ENCODE measurements at places on chromosomes 6 and 20.

GRCh38 chr6:3371222-3371949 lies 85.5 kb downstream of the SLC22A23 start:
- no peak for DNase-seq

GRCh38 chr6:11188161-11188915 lies 44.1 kb downstream of the NEDD9 start:
- DNase-seq, result no peak

DNA sequence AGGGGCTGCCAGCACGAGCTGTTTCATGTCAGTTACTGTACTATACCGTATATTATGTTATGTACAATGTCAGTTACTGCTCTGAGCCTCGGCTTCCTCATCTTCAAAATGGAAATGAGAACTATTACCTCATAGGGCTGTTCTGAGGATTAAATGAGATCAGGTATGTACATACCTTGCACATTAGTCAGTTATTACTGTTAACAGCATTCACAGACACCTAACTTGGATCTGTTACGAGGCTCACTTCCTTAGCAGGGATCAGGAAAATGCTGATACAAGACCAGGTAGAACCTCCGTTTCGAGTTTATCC lies 69.7 kb upstream of the TBC1D7 start:
- no peak for DNase-seq

- no peak for DNase-seq
Observed at GRCh38 chr6:106160189-106160588, 74.1 kb downstream of the PRDM1 start.

- no peak for DNase-seq
Observed at GRCh38 chr20:50821994-50822393, 27.1 kb downstream of the BCAS4 start.

DNA sequence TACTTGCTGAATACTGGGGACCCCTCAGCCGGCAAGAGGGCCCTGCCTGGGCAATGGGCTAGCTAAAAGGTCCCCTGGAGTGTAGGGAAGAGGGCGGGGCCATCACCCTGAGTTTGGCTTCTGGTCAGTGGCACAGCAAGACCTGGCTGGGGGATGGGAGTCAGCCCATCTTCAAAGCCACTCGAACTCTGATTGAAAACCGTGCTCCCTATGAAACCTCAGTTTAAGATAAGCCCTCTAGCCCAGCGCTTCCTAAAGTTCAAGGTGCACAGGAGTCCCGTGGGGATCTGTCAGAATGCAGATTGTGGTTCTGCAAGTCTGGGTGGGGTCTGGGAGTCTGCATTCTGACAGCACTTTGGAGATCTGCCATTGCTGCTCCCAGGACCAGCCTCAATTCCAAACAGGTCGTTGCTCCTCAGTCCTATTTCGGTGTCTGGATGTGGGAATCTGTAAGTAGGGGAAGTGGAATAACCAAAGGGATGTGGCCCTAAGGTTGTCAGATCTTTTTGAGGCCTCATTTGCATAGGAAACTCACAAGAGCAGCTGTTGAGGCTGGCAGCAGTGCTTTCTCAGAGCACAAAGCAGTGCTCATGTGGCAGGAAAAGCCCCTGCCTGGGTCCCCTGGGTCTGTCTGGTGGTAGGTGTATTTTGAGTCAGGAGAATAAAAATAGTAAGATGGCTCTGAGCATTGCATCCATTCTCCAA lies 85.3 kb upstream of the SCP2D1 start:
- DNase-seq, result no peak

DNA sequence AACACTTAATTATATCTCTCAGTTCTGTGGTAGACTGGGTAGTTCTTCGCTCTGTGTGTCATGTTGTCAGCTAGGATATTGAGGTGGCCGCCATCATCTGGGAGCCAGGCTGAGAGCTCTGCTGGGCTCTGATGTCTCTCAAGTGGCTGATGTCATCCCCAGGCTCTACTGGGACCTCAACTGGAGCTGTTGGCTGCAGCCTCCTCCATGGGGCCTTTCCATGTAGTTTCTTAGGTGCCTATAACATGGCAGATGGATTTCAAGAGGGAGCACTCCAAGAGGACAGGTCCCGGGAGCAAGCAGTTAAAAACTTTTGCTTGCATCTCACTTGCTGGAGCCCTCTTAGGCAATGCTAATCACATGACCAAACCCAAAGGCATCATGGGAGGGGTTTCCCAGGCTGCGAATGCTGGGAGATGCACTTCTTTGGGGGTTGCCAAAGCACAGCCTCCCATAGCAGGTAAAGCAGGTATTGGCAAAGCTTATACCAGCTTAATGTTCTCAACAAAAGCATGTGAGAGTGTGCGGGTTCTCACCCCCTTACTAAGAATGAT lies 129.8 kb downstream of the TMEM242 start:
- no peak for DNase-seq

DNA sequence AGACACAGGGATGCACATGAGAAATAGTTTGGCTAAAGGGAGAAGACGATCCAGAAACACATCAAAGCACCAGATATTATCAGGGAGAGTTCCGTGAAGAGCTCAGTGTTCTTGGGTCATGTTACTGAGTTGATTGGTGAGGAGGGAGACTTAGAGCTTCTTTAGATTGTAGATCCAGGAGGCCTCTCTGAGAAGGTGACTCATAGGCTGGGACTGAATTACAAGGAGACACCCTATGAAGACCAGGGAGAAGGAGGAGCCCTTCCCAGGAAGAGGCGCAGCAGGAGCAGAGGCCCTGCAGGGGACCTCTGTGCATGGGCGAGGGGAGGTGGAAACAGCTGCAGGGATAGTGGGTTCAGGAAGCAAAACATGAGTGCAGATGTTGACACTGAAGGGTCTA lies 196.5 kb downstream of the SLC24A3 start:
- DNase-seq, result no peak

DNA sequence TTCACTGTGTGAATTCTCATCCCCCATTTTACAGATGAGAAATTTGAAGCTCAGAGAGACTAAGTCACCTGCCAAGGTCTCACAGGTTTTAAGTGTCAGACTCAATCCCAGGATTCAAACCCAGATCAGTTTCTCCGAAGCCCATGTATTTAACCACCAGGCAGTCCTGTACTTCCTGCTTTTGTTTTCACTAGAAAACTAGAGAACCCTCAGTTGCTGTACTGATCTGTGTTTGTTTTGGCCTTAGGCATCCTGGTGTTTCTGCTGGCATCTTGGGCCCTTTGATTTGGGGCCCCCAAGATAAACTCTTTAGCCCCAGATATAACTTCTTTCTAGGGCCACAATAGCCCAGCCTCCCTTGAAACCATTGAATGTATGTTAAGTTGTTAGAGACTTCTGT lies 36.5 kb downstream of the PPP1R16B start:
- no peak for DNase-seq

DNA sequence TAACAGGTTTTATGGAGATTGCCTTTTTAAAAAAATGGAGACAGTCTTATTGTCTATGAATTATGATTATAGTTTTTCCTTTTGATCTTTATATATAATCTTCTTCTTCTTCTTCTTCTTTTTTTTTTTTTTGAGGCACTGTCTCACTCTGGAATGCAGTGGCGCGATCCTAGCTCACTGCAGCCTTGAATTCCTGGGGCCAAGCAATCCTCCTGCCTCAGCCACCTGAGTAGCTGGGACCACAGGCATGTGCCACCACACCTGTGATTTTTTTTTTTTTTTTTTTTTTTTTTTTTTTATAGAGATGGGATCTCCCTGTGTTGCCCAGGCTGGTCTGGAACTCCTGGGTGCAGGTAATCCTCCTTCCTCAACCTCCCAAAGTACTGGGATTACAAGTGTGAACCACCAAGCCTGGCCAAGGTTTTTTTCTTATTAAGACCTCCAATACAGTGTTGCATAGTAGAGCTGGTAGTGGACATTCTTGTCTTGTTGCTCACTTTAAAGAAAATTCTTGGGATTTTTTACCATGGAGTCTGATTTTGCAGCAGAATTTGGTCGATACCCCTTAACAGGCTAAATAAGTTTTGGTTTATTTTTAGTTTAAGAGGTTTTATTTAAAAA lies 46.5 kb downstream of the STK4 start:
- no peak for DNase-seq

DNA sequence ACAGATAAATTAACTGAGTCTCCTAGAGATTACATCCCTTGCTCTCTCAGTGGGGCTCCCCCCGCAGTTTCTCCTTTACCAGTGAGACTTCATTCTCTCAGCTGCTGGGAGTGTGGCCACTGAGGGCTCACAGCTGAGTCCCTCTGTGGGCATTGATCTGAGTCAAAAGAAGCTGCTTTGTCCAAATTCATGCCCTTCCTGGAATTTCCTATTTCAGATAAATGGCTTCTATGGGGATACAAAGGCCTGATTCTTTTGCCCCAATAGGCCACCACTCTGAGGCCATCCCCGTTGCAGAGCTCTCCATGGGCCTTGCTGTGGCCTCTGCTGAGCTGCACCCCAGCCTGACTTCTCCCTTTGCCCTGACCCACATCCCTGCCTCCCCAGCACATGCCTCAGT lies 10.0 kb downstream of the CST5 start:
- no peak for DNase-seq

GRCh38 chr6:12384357-12384912 lies 94.3 kb downstream of the EDN1 start:
- no peak for DNase-seq

DNA sequence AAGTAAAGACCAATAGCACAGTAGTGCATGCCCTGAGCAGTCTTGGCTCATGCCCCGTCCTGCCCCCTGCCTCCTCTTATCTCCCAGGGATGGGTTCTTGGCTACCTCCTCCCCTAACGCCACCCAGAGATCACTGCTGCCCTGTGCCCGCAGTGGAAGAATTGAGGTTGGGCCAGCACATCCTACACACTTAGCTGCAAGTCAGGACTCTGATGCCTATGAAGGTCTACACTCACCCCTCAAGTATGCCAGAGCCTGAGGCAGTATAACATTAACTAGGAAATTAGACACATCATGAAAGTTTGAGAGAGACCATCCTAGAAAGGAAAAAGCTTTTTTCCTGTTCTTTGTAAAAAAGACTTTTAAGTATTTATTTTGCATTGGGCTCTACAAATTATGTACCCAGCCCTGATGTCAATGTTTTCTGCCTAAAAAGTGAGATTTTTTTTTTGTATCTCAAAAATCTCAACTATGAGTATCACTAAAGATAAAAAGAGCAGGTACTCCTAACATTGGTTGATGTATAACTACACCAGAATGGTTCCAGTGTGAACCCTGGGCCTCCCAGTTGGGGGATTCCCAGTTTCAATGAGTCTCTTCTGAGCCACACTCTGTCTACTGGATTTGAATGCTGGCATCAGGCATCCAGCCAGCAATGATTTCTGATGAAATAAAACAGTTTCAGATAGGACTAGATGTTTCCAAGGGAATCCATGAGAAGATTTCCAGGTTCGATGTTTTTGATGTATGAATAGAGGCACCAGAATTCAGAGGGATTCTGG lies 115.4 kb downstream of the ISM1 start:
- DNase-seq, result no peak

- DNase-seq, result no peak
Observed at GRCh38 chr20:61771805-61772350, 293.8 kb downstream of the TAF4 start.

DNA sequence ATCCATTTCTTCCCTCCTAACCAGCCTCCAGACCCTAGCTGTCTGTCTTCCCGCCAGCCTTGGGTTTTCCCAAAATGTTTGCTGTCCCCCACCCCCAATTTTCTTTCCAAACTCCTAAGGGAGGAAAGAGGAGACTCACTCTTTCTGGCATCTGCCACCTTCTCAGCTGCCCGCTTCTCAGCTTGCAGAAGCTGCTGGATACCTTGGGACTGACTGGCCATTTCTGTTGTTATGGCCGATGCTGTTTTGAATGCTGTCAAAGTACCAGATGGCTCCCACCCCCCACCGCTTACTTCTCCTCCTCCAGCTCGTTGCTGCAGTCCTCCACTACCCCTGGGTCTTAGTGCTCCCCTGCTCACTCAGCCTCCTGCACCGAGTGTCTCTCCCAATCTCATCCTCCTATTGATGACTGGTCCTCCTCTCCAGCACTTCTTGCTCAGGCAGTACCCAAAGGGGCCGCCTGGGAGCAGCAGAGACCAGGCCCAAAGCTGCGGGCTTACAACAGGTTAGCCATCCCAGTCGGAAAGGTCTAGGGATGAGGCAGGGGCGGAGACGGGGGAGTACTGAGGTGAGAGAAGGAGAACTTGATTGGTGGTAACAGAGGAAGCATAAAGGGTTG lies at the start of gene ATP6V1G2:
TSS of gene ATP6V1G2 (minus strand) at position 270 of the 619 bp plus-strand sequence. CDS start at position 221, 49 bp downstream.
- DNase-seq, result peak; percentile 73

GRCh38 chr6:20709451-20709850 lies 175.2 kb downstream of the CDKAL1 start:
- no peak for DNase-seq

DNA sequence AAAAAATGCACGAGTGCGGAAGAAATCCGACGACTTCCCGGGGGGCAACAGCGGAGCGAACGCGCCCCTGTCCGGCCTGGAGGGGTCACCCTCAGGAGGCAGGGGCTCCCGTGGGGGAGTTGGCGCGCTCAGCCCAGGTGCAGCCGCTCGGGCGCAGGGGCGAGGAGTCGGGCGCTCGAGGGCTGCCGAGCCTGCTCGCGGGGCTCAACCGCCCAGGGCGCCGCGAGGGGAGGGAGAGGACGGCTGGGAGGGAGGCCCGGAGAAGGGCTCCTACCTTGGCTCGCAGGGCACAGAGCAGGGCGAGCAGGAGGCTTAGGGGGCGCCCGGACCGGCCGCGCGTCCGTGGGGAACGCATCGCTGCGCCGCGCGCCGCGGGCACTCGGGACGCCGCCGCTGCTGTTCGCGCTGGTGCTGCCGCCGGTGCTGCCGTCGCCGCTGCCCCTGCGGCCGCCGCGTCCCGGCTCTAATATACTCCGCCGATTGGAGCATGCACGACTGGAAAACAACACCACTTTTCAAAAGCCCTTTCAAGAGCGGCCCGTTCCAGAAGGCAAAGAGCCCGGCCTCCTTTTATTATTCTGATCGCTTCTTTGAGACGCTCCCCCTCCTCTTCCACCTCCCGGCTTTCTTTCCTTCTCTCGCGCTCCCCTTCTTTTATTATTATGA lies 490 bp downstream of the JAG1 start:
- no peak for DNase-seq

GRCh38 chr6:160122744-160123143 lies 1.1 kb downstream of the SLC22A1 start:
- DNase-seq, result no peak

GRCh38 chr6:154164397-154164796 lies 125.4 kb downstream of the OPRM1 start:
- no peak for DNase-seq
